ENCODE measurements at places on chromosomes 16 and 17.

GRCh38 chr17:16464303-16465051 lies 27.5 kb downstream of the LRRC75A start:
- DNase-seq = no peak
- H3K36me3 ChIP-seq = no peaks in the 10 kb centered on the region
- H3K27ac ChIP-seq = no peak overlapping the region
- H3K27me3 ChIP-seq = no peaks in the 10 kb centered on the region

DNA sequence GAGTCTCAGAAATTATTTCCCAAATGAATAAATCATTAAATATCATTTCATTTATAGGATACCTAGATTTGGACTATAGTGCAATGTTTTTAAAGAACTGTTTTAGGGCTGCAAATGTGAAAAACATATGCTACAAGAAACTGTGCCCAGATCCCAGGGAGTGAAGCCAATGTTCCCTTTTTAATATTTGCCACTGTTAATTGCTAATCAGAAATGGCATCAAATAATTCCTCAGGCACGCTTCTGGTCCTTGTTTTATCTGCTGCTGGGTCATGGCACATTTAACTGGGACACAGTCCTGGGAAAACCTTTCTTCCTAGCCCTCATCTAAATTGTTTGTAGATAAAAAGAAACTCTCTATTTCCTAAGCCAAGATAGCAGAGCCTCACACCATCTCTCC lies 79.3 kb upstream of the CNTNAP4 start:
- no peaks in the 10 kb centered on the region for H3K27me3 ChIP-seq
- H3K4me3 ChIP-seq = no peak overlapping the region
- H3K4me1 ChIP-seq = no peaks in the 10 kb centered on the region
- no peaks in the 10 kb centered on the region for H3K36me3 ChIP-seq

DNA sequence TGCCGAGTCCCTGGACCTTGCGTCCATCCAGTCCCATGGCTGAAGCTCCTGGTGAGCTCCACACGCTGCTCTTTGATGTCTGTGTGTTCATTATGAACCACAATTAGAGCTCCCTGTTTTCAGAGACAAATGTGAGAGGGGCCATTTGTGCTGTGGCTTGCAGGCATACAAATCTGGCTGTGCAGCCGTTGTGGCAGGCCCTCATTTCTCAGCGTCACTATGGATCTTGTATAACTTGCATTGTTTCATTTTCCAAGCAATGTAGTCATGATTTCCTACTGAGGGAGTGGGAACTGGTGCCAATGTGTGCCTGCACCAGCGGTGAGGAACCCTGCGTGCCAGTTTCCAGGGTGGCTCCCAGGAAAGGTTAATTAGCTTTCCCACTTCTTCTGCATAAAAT lies 542.6 kb downstream of the TMEM114 start:
- H3K27me3 ChIP-seq = no peaks in the 10 kb centered on the region
- H3K4me3 ChIP-seq = no peak overlapping the region
- H3K4me1 ChIP-seq = no peaks in the 10 kb centered on the region

DNA sequence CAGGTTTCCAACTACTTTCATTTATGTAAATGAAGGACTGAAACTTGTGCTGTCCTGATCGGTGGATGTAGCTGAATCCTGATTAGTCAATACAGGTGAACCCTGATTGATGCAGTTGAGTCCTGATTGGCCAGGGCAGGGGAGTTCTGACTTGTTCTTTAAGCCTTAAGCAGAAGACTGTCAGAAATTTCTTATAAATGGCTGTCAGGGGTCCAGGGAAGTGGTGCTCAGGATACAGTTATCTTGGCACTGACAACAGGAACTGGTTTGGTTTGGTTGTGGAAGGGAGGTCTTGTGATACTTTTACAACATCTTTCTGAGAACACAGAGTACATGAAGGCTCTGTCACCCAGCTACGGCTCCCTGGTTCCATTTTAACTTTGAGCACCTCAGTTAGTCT lies 132.1 kb downstream of the KCNJ12 start:
- DNase-seq = no peak
- peaks cover 6% of the 10 kb centered on the region for H3K27me3 ChIP-seq
- H3K4me1 ChIP-seq = peaks cover 9% of the 10 kb centered on the region

- H3K27me3 ChIP-seq = no peaks in the 10 kb centered on the region
- no peaks in the 10 kb centered on the region for H3K4me1 ChIP-seq
- DNase-seq = no peak
Measured at GRCh38 chr16:17162560-17162959, 308.2 kb downstream of the XYLT1 start.

- no peaks in the 10 kb centered on the region for H3K27me3 ChIP-seq
- no peak for DNase-seq
- H3K27ac ChIP-seq = no peak overlapping the region
Measured at GRCh38 chr17:30165147-30165546, 48.5 kb downstream of the NSRP1 start.

GRCh38 chr16:85174871-85175723 lies 62.8 kb upstream of the CIBAR2 start:
- no peak overlapping the region for H3K27ac ChIP-seq
- H3K36me3 ChIP-seq = no peaks in the 10 kb centered on the region
- no peaks in the 10 kb centered on the region for H3K4me1 ChIP-seq

- H3K4me3 ChIP-seq = no peak overlapping the region
- no peak overlapping the region for H3K27ac ChIP-seq
- peaks cover 33% of the 10 kb centered on the region for H3K4me1 ChIP-seq
- H3K27me3 ChIP-seq = no peaks in the 10 kb centered on the region
- no peaks in the 10 kb centered on the region for H3K36me3 ChIP-seq
Measured at GRCh38 chr17:50946223-50946890, 80.2 kb upstream of the TOB1 start.

DNA sequence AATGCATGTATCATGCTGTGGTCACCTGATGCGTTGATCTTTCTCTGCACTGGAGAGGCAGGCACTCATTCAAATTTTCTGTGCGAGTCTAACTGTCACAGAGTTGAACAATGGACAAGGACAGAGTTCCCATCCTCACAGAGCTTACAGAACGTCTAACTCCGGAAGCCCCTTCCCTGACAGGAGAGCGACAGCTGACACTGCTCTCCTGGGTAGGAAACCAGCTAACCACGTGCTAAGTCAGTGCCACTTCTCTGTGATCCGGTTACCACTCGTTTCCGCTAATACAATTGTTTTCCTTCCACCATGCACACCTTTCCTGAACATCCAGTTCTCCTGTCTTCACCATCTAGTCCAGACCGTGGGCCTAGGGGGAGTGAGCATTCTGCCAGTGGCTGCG lies 11.3 kb downstream of the KLHDC4 start:
- H3K4me3 ChIP-seq = no peak overlapping the region
- peaks cover 87% of the 10 kb centered on the region for H3K36me3 ChIP-seq
- H3K27me3 ChIP-seq = no peaks in the 10 kb centered on the region
- H3K4me1 ChIP-seq = no peaks in the 10 kb centered on the region
- no peak for DNase-seq
- no peak overlapping the region for H3K27ac ChIP-seq

GRCh38 chr16:54477714-54478113 lies 191.1 kb upstream of the IRX3 start:
- no peak overlapping the region for H3K27ac ChIP-seq
- no peaks in the 10 kb centered on the region for H3K36me3 ChIP-seq
- no peaks in the 10 kb centered on the region for H3K27me3 ChIP-seq
- H3K4me1 ChIP-seq = no peaks in the 10 kb centered on the region
- DNase-seq = no peak
